ENCODE measurements at places on chromosomes 4 and X.
A peak's percentile ranks its signal among the peaks of the same experiment; 100 is the strongest.

- DNase-seq, result peak; percentile 52
Measured at GRCh38 chrX:19370061-19370460, 26.3 kb downstream of the PDHA1 start.

- DNase-seq, result peak; percentile 0
Measured at GRCh38 chrX:135522878-135523693, 2.6 kb downstream of the INTS6L start.

- DNase-seq, result peak; percentile 91
Measured at GRCh38 chr4:8547912-8548730, 32.1 kb upstream of the GPR78 start.

DNA sequence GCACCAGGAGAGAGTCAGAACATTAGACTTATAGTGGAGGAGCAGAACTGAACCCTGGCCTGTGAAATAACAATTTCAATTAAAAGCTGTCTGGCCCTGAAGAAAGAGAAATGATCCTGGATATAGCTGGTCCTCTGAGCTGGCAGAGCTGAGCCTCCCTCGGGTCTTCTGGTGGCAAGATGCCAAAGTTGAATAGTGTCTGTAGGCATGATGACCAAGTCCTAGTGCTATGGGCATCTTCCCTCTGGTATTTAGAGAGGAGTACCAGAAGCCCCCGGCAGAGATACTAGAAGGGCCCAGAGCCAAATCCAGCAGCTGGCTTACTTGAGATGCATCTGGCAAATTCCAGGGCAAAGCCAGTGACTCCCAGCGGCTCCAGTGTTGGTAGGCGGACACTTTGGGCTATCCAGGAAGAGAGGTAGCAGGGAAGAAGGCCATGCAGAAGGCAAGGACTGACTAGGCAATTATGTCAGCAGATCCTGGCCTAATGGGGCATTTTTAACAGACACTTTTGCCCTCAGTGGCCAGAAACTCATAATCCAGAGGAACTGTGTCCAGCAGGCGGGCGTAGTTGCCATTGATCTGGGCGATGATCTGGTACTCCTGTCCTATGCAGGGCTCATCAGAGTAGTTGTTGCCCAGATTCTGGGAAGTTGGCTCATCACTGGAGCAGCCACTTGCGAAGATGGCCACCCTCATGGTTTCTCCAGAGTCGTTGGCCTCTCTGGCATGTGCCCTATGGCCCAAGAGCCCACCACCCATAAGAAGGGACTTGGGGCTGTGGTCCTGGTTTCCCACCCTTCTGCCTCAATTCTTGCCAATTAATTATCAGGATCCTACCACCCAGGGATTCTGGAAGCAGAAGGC lies 17.9 kb downstream of the VSIG4 start:
- DNase-seq, result no peak

- DNase-seq, result no peak
Measured at GRCh38 chr4:5465956-5466355, 242.4 kb downstream of the EVC2 start.

DNA sequence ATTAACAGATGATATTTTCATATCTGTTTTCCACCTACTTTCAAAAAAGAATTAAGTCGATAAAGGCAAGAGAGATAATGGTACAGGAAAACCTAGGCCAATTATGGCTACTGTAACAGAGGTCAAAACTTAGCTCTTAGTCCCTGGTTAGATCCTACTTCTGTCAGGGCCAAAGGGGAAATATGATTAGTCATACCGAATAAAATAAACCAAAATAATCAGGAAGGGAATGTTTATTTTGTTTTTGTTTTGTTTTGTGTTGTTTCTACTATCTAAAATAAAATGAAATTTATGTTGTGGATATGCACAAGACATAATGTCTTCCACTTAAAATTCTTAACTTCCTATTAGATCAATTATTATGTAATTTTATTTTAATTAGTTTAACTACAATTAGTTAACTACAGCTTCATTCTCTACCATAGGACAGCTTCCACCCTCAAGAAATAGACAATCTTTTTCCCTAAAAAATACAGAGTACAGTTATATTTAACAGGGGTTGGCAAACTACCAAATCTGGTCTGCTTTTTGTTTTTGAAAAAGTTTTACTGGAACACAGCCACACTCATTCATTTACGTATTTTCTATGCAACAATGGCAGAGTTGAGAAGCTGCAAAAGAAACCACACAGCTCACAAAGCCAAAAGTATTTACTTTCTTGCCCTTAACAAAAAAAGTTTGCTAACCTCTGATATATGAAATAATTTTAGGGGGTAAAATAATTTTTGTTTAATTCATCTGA lies 25.4 kb downstream of the TMEM47 start:
- DNase-seq, result no peak
